ENCODE measurements at places on chromosomes 16 and 17. TPM values are rescaled to one million over a fixed set of nuclear protein-coding genes. Genes with fewer than 3 reads are reported as not detected.

DNA sequence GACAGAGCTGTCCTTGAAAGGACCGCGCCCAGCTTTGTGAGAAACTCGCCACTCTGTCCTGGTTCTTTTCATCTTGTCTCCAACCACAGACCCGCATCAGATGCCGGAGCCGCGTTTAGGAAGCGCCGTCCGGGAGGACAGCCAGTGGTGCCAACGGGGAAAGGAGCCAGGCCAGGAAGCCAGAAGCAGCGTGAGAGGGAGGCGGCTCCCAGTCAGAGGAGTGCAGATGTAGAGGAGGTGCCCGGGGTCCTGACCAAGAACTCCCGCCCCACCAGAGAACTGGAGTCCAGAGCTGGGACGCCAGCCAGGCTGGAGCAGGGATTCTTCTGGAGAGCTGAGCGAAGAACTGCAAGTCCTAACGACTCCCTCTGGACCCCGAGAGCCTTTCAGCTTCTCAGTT is 49.3 kb upstream of the TNRC6C start:
- no peak for DNase-seq

Gene DYNLL2
- 11.9 TPM for total RNA-seq

Gene NOG
- total RNA-seq, result 4.4 TPM

DNA sequence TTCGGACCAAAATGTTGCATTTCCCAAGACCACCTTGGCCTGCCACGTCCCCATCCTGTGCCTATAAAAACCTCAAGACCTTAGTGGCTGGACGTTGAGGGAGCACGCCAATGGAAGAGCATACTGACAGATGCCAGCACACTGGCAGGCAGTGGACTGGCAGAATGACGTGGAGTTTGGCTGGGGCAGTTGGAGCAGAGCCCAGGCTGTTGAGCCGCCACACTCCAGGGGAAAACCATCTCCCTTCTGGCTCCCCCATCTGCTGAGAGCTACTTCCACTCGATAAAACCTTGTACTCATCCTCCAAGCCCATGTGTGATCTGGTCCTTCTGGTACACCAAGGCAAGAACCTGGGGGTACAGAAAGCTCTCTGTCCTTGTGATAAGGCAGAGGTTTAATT is 494.1 kb downstream of the CDH11 start:
- DNase-seq, result no peak

GRCh38 chr17:65078441-65079160 is 22.1 kb upstream of the GNA13 start:
- DNase-seq, result no peak

GRCh38 chr17:1190751-1191331 is 11.1 kb upstream of the ABR start:
- DNase-seq, result no peak

DNA sequence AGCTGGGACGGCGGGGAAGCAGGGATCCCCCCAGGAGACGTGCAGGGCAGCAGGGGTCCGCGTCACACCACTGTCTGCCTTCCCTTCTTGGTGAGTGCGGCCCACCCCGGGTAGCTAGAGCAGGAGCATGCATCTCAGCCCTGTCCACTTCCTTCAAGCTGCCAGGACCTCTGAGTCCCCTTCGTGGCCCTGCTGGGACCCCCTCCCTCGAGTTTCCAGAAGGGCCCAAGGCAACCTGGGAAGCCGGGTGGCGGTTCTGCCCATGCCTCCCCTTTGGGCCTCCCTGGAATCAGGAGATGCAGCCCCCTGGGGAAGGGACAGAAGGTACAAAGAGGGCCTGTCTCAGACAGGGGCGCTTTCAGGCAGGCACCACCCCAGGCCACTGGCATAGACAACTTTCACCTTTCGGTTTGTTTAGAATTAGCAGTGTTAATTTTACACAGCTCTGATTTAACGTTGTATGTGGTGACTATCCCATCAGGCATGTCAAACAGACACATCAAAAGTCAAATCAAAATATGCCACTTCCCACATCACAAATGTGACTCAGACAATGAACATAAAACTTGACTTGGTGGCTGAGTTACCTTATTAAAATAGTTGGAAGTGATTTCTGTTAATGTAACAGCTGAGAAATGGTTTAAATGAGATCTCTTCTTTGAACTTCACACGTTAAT is 94.5 kb upstream of the METRNL start:
- DNase-seq, result no peak

Gene TRAPPC1
- 62.4 TPM for total RNA-seq

- DNase-seq, result no peak
Observed at GRCh38 chr16:63922560-63922959, 1199.3 kb downstream of the CDH11 start.

DNA sequence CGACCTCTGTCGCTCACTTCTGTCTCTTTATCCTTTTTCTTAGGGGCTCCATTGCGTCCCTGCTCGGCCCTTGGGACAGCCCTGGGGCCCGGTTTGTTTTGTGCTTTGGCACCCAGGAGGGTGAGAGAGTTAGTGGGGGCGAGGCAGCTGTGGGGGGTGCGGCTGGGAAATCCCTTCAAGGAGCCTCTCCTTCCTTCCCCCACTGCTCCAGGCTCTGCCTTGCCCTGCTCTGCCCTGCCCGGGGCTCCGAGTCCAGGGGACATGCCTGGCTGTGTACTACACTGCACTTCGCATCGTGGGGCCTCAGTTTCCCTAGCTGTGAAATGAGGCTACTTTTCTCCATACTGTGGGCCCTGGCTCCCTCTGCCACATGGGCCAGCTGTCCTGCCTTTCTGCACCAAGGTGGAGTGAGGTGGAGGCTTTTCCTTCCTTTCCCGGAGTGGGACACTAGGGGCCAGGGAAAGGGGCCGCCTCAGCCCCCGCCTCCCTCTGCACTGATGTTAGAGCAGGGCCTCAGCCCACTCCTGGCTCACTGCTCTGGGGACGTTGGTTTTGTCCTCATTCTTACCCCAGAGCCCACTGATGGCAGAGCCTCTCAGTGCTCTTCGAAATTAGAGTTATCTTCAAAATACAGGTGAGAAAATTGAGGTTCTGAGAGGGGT is 980 bp downstream of the LLGL1 start:
- no peak for DNase-seq

Gene PRSS22
- total RNA-seq, result not detected

DNA sequence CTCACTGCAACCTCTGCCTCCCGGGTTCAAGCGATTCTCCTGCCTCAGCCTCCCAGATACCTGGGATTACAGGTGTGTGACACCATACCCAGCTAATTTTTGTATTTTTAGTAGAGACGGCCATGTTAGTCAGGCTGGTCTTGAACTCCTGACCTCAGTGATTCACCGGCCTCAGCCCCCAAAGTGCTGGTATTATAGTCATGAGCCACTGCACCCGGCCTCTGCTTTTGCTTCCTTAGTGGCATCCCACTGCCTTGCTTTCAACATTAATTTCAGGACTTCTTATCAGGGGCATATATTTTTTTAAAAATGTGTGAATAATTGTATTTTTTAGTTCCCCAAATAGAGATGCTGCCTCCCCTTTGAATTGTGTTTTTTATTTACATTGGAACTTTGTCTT is 98.8 kb downstream of the SYCE1L start:
- no peak for DNase-seq

GRCh38 chr17:38730526-38731379 is 612 bp downstream of the CISD3 start:
- DNase-seq, result no peak

DNA sequence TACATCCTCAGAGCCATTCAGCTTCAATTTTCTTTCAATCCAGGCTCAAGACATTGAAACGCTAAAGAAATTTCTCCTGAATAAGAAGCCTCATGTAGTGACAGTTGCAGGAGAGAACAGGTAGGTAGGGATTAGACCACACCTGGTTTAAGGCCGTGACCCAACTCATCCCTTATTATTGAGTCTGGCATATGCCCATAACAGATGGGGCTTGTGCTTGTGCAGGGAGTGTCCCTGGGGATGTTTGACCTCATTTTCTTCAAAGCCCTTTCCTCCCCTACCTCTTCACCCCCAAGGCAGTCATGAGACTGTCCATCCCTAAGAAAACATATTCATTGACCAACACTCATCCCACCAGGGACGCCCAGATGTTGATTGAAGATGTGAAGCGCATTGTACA is 24.3 kb downstream of the SUPT6H start:
- no peak for DNase-seq

Gene USP32
- 59.7 TPM for total RNA-seq

Gene ACSM2A
- total RNA-seq, result not detected

- DNase-seq, result no peak
Observed at GRCh38 chr16:27481282-27481934, 68.3 kb downstream of the GTF3C1 start.

GRCh38 chr17:489758-490329 is 137.2 kb upstream of the RPH3AL start:
- no peak for DNase-seq

Gene PYY
- not detected for total RNA-seq

GRCh38 chr17:18859256-18859655 is 1.3 kb downstream of the PRPSAP2 start:
- no peak for DNase-seq

Gene MARVELD3
- not detected for total RNA-seq

DNA sequence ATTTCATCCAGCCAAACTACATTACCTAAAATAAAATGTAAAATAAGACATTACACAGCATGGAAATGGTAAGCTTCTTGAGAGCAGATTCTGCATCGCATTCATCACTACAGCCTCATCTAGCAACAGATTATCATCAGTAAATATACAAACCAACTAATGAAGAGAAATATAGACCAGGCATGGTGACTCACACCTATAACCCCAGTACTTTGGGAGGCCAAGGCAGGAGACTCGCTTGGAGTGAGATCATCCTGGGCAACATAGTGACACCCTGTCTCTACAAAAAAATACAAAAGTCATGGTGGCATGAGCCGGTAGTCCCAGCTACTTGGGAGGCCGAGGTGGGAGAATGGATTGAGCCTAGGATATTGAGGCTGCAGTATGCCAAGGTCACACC is 19.9 kb downstream of the NCBP3 start:
- no peak for DNase-seq

Gene CIITA
- 0.07 TPM for total RNA-seq

GRCh38 chr17:14289162-14289561 is 11.7 kb upstream of the HS3ST3B1 start:
- DNase-seq, result no peak

Gene TAX1BP3
- total RNA-seq, result 166 TPM

- DNase-seq, result no peak
Observed at GRCh38 chr17:61731330-61731729, 132.0 kb downstream of the BRIP1 start.

GRCh38 chr17:17911001-17911613 is 61.1 kb downstream of the TOM1L2 start:
- DNase-seq, result no peak

DNA sequence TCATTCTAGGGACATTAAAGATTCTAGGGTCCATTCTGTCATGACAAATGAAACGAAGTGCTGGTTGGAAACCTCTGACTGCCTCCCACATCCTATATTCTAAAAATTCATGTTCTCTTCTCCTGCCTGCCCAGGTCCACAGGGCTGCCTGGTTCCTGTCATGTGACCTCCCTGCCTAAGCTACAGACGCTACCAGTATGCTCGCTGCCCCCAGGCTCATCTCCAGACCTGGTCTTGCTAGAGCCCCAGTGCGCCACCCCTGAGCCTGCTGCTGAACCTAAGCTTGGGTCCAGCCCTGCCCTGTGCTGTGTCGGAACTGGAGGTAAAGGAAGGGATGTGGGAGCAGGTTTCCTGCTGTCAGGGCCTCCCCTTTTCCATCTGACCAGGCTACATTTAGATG is 231.6 kb upstream of the CDH5 start:
- DNase-seq, result no peak

DNA sequence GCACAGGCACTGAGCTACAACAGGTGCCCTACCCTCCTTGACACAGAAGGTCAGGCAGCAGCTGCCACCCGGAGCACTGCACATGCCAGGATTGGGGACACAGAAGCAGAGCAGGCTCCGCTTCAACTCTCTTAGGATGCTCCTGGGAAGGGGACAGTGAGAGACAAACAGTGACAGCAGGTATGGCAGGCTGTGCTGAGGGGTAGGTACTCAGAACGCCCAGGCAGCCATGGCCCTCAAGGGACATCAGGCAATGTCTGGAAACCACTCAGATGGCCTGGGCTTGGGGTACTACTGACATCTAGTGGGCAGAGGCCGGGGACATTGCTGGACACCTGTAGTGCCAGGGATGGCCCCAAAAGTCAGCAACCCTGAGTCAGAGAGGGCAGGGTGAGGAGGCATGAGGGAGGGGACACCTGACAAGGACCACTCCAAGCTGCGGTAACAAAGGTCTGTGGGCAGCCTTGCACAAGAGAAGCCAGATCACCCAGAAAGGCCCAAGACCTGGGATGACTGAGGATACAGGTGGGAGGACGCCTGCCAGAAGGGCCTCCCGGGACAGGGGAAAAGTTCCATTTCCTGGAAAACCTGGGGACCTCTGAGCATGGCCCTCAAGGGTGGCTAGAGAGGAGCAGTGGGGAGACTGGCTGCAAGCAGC is 21.2 kb downstream of the PEMT start:
- no peak for DNase-seq

Gene ADAMTS18
- total RNA-seq, result 5.5 TPM

- DNase-seq, result no peak
Observed at GRCh38 chr16:87704754-87705353, 60.9 kb downstream of the KLHDC4 start.

GRCh38 chr17:31495022-31495885 is 103.8 kb downstream of the RAB11FIP4 start:
- DNase-seq, result no peak

Gene MGAT5B
- 0.53 TPM for total RNA-seq

- no peak for DNase-seq
Observed at GRCh38 chr17:80374039-80374731, 40.8 kb upstream of the ENDOV start.

Gene TP53TG3
- not detected for total RNA-seq

Gene LPO
- not detected for total RNA-seq

GRCh38 chr17:61984821-61985220 is 57.0 kb upstream of the INTS2 start:
- peak; percentile 11 for DNase-seq

Gene NPIPA7
- total RNA-seq, result 0.78 TPM

Measured in pulmonary artery endothelial cell (primary cell).